Muscle of arm (tissue), 14 donors: ENCODE measurements at places on chromosomes 7 and 10. TPM values are rescaled to one million over a fixed set of nuclear protein-coding genes. Genes with fewer than 3 reads are reported as not detected.

GPR158 gene
- polyA plus RNA-seq = 0.04 TPM

LDB3 gene
- 971 TPM for polyA plus RNA-seq

RARRES2 gene
- polyA plus RNA-seq = 45.8 TPM

HTR5A gene
- not detected for polyA plus RNA-seq

HOXA10 gene
- polyA plus RNA-seq = 30.8 TPM

DNA sequence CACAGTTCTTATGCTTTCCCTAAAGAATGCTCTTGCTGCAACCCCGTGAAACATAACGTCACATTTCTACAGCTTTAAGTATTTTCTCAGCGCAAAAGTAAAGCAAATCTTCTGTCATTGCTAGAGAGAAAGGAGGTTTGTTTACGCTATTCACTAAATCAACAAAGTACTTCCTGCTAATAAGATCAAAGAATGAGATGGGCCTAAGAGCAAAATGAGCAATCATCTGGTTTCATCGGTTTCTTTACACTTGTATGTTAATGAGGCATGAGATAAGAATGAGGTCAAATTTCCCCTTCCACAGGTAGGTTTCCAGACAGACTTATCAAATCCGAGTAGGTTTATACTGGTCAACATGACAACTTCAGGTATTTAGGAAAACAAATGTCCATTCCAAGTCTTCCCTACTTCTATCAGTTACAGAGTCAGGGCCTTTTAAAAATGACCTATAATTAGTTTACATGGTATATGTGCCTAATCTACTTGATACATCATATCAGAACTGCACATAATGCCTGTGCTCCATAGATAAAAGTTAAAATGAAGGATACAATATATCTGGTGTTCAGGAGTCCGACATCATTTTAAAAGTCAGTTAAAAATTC, 8.4 kb downstream of the USP6NL start:
- DNase-seq = no peak

GRCh38 chr10:119700321-119700954, 25.4 kb upstream of the INPP5F start:
- DNase-seq = no peak

DNA sequence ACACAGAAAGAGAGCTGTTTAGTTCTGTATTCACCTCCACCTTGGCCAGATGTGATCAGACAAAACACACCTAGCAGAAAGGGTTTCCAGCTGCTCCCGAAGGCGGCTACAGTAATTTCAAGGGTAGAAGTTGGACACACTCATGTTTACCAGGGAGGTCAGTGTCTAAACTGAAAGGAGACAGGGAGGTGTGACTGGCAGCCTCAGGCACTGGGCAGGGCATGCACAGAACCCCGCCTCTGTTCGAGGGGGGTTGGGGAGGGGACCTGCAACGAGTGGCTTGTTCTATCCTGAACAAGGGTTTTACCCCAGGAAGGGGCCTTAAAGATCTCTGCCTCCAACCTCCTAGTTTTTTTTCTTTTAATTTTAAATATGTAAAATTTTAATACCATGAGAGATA, 49.6 kb downstream of the BPGM start:
- DNase-seq = no peak

DNA sequence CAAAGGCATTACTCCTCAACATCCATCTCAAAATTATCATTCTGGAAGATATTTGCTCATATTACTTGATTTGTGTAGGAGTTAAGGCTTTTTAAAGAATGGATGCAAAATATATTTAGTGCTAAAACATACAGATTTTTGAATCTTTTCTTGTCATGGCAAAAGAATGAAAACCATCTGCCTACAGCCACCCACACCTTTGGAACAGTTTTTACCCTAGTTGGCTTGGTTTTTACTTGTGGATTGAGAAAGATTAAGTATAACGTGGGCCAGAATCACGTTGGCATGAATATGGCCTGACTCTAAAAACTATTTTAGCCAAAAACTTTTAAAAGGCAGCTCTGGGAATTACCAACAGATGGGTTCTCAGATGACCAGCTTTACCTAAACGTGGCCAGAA, 128.2 kb downstream of the SPAG6 start:
- no peak for DNase-seq

- no peak for DNase-seq
Observed at GRCh38 chr10:97584060-97584797, at the start of gene HOGA1. TSS of gene HOGA1 (plus strand) at chr10:97584389. CDS start at chr10:97584704, 315 bp downstream.

DNA sequence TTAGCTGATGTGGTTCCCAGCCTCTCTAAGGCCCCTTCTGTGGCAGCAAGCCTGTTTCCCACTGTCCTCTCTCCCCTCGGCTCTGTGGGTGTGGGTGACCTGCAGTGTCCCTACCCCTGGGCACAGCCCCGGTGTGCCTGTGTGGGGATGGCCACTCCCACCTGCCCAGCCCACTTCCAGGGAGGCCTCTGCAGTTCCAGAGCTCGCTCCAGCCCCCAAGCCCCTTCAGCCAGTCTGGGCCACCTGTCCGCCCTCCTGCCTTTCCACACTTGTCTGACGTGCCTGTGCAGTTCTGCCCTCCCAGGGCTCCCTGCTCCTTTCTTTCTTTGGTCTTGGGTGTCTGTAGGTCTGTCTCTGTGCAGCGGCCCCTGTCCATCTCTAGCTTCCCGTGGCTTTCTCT, 127.0 kb upstream of the PPIF start:
- DNase-seq = no peak

DNA sequence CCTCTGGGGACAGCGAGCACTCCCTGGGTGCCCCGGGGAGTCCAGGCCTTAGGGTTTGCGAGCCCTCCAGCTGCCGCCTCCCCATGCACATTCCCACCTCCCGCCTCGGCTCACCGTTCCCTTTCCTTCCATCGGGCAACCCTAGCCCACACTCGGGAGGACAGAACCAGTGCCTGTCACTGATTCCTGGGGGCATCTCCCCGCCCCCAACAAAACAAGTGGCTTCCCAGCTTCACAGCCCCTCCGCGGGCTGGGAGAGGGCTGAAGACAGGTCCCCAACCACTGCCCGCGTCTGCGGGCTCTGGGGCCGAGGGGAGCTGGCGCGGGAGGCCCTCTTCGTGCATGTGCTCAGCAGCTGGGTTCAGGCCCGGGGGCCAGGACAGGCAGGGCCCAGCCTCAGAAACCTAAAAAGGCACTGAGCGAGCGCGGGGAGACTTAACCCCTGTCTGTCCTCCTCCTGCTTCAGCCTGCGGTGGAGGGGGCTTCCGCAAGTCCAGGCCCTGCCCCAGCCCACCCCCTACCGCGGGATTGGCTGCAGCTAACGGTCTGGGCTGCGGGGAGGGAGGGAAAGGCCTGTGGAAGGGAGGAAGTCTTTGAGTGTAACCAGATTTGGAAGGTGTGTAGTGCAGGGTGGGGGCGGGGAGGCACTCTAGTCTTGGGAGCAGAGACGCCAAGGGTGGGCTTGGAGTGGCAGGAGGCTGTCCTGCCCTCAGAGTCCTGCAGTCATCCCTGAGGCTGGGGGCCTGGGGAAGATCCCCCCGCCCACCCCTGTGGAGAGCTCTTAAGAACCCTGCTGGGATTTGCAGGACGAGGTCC, 1.2 kb downstream of the FLNC start:
- DNase-seq = peak; percentile 84

- no peak for DNase-seq
Observed at GRCh38 chr7:631291-631711, 95.2 kb upstream of the DNAAF5 start.

GRCh38 chr7:2787251-2787951, 56.7 kb downstream of the GNA12 start:
- DNase-seq = no peak

DNA sequence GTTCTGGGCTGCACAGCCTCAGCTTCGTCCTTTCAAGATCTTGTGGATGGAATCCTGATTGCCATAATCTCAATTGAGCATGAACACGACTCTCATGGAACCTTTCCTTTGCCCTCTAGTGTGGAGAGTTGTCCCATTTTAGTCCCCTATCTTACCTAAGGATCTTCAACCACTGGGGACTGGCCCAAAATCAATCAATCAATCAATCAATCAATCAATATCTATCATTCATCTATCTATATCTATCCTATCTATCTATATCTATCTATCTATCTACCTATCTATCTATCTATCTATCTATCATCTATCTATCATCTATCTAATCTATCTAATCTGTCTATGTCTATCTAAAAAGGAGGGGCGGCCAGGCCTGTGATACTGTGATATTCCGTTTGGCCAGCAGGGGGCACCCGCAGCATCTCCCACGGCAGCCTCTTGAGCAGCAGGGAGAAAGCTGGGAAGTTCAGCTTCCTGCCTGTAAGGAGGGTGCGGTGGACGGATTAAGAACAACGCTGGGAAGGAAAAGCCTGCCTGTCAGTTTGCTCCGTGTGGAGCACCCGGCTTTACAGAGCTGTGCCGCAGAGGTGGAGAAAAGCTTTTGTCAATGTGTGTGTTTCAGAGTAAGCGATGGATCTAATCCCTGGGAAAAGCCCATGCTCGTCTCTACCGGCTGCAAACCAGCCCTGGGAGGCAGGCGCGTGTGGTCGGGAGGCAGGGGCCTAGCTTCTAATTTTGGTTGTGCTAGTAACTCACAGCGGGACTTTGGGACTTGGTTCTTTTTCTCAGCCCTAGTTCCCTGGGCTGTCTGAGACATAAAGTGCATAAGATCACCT, 124.9 kb downstream of the SH2D4B start:
- DNase-seq = peak; percentile 84

- DNase-seq = no peak
Observed at GRCh38 chr10:14547816-14548215, 217.1 kb upstream of the FRMD4A start.

DNA sequence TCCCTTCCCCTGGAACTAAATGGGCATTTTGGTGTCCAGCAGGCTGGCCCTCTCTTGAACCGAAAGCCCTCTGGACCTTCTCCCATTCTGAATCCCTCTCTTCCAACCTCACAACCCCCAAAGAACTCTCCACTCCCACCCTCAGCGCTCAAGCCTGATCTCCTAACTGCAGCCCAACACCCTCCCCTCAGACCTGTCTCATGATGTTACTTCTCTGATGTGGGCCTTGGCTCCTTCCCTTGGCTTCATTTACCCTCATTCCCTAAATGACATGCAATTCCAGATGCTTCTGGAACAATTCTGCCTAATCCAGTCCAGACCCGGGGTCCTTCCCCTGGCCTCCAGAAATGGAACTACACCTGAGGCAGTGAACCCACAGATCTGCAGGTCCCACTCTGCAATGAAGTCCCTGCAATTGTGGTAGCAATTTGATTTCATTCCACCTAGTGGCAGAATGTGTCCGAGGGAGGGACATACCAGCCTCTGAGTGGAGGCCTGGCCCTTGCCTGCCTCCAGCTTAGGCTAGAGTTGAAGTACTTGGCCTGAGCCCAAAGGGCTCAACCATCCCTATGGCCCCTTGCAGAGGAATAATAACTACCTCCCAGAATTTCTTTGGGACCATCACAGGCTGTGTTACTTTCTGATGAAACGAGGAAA, 4.1 kb upstream of the CEP41 start:
- DNase-seq = peak; percentile 75

- DNase-seq = no peak
Observed at GRCh38 chr7:43302211-43302711, 189.8 kb downstream of the HECW1 start.

DNA sequence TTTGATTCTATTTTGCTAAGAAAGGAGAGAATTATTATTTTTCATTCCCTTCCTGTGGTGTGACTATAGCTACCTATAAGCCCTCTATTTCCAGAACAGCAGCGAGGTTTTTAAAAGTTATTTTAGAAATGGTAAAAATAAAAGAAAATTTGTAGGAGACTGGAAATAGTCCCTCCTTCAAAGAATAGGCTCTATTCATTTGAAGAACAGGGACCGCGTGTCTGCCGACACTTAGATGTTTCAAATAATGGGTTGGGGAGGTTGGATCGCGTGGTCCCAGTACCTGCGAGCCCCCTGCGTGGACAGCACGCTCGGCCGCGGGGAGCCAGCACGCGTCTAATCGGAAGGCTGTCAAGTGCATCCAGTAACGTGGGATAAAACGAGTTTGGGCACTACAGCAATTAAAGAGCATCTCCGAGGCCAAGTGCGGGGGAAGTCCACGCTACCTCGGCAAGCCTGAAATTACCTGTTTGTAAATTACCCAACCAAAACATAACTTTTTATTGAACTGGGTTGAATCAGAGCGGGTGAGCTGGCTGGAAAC, 1.0 kb downstream of the CACNA2D1 start:
- DNase-seq = peak; percentile 29

DNA sequence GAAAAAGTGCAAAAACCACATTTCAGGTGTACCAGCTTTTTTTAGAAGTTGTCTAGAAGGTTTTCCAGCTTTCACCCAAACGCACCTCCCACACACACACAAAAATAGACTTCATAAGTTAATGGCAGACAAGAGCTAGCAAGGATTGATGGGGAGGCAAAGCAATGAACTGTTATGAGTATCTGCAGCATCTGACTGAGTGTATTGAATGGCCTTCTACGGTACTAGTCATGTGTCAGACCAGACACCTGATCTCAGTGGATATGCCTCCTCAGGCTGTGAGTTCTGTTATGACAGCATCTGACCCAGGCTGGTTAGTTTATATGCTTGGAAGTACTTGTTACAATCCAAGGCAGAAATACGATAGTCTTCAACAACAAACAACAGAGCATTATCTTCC, 406.1 kb upstream of the AUTS2 start:
- DNase-seq = no peak

GRCh38 chr7:68429411-68430117, 1168.7 kb upstream of the AUTS2 start:
- no peak for DNase-seq

DNA sequence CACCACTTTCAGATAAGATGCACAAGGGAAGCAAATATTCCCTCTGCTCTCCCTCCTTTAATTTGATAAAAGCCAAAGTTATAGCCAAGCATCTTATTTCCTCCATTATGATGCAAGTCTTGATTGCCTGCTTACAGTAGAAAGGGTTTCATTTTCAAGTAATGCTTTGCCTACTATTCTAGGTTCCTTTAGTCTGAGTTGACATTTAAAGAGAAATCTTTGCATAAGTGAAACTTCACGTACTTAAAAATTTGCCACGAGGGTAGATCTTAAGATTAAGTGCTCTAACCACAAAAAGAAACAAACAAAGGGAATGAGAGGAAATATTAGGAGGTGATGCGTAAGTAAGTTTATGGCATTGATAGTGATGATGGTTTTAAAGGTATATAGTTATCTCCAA, 78.1 kb upstream of the VWDE start:
- no peak for DNase-seq

DNA sequence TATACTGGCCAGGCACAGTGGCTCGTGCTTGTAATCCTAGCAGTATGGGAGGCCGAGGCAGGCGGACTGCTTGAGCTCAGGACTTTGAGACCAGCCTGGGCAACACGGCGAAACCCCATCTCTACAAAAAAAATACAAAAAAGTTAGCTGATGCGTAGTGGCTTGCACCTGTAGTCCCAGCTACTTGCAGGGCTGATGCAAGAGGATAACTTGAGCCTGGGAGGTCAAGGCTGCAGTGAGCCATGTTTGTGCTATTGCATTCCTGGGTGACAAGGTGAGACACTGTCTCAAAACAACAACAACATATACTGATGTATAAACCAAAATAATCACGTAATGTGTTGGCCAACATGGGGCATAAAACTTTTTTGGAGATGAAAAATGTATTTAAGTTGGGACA, 6.4 kb upstream of the NPM3 start:
- no peak for DNase-seq

- DNase-seq = no peak
Observed at GRCh38 chr10:119029613-119030420, at the start of gene NANOS1. TSS of gene NANOS1 (plus strand) at chr10:119029714. CDS start at chr10:119029802, 88 bp downstream.

GRCh38 chr10:111127081-111127848, 50.4 kb downstream of the ADRA2A start:
- no peak for DNase-seq
